NCI-H1417 (cell line): ENCODE measurements at places on chromosomes 1 and 21.
A peak's percentile ranks its signal among the peaks of the same experiment; 100 is the strongest.

DNA sequence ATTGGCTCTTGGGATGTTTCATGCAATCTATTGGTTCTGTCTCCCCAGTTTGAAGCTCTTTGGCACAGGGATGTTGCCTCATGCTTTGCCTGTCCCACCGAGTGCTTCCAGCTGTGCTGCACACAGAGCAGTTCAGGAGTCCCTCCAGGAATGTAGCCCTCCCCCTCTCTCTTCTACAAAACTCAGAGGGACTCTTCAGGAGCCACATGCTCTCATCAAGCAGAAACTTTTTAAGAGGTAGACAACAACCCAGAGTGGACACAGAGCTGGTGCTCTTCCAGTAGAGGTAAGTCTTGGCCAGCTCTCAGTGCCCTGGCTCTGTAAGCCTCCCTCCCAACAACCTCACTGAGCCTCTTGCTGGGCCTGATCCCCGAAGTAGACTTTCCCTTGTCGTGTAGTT lies 11.6 kb upstream of the ZNF697 start:
- no peak for DNase-seq

DNA sequence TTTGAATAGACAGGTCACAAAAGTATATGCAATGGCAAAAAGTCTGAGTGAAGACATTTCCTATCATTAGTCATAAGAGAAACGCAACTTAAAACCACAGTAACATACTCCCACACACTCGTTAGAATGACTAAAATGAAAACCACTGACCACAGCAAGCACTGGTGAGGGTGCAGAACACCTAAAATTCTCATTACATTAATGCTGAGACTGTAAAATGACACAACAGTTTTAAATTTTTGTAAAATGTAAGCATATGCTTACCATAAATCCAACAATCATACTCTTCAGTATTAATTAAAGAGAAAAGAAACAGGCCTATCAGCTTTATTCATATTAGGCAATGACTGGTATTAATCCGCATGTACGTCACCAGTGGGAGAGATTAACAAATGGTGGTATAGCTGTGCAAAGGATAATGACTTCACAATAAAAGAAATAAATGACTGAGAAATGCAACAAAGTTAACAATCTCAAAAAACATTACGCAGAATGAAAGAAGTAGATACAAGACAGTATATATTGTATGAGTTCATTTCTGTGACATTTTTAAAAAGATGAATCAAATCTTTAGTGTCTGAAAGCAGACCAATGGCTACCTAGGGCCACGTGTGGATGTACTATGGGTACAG lies 253.5 kb downstream of the AKT3 start:
- DNase-seq: no peak

DNA sequence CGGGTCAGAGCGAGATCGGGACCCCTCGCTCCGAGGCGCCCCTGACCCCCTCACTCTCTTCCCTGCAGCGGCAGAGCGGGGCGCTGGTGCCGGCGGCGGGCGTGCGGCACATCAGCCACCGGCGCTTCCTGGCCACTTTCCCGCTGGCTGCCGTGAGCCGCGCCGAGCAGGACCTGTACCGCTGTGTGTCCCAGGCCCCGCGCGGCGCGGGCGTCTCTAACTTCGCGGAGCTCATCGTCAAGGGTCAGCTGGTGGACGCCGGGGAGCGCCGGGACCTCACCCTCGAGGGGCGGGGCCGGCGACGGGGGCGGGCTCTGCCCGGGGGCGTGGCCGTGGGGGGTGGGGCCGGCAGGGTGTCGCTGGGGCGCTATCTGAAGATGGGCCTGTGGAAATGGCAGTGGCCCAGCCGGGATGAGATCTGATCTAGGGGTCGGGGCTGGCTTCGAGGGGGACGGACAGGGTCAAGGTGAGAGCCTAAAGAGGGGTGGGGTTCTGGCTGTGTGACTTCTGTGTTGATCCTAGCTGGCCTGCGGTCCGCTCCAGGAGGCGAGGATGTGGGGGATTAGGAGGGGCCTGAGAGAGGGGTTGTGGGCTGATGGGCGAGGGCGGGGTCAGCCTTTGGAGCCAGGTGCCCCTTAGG lies 23.6 kb downstream of the PTPRU start:
- DNase-seq: no peak

GRCh38 chr1:47104816-47105215 lies 32.4 kb upstream of the CYP4A22 start:
- DNase-seq: no peak

GRCh38 chr1:22207511-22208267 lies 64.8 kb upstream of the WNT4 start:
- DNase-seq: peak; percentile 57

- DNase-seq: no peak
Measured at GRCh38 chr1:100575406-100575805, 37.5 kb downstream of the GPR88 start.

- no peak for DNase-seq
Measured at GRCh38 chr21:35005560-35006224, 43.4 kb downstream of the RUNX1 start.

DNA sequence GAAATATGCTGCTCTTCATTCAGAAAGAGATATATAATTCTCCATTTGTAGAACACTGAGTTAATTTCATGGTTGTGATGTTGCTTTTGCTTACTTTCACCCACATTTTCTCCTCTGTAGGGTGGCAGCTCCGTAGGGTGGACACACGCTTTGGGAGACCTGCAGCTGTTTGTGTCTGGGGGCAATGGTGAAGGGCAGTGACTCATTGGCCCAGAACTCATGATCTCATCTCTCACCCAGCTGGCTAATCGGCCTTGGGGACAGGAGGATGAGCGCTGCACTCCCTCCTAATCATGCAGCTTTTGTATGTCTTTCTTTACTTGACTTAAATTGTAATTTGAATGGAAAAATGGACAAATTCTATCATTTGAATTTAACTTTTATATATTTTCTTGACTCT lies 9.6 kb downstream of the DISC1 start:
- no peak for DNase-seq

DNA sequence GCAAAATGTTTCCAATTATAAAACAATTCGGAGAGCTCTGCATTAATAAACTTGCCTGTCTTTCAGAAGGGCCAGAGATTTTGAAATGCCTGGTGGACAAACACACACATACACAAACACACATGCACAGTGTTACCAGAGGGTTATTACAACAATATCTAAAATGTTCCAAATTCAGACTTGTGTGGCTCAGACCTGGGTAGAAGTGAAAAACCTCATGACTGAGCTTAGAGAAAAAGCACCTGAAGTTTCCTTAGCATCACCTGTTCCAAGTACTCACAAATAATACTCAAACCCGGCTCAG lies 247.9 kb downstream of the FOXD2 start:
- no peak for DNase-seq

DNA sequence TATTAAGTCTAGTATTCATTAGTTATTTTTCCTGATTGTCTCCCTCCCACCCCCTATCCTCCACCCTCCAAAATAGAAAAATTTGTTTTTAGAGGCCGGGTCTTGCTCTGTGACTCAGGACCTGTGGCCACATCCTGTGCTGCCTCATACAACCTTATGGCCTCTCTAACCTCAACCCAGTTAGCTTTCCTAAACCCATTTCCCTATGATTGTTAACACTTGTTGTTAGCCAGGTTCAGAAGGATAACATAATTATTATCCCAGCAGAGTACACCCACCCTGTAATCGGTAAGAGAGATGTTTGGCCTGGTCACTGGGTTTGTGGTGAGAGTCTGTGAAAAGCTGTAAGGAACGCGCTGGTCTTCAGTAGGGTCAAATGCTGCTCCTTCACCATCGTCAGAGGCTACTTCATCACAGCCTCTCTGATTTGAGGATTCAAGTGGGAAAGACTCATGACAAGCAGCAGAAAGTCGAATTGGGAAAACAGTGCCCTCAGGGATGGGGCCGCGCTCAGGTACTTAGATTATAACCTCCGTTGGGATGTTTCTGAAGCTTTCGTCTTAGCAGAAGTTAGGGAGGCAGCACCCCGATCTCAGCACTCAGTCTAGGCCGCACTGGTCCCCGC lies 35.9 kb upstream of the HMGN1 start:
- no peak for DNase-seq

- DNase-seq: no peak
Measured at GRCh38 chr1:30012455-30013440, 710.6 kb downstream of the MATN1 start.

DNA sequence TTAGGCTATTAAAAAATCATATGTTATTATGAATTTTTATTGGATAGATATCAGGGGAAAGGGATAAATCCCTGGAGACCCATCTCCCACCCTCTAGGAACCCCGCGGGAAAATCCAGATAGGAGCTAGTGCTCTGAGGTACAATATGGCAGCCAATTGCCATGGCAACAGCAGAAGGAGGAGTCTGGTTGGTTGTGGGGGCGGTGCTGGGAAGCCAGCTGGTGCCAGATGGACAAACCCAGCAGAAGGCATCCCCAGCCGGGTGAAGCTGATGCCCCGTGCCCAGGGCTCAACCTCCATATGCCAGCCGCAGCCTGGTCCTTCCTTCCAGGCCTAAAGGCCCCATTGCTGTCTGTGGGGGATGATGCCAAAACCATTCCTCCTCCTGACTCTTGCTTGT lies 38.3 kb downstream of the RHBG start:
- DNase-seq: no peak

GRCh38 chr1:10682449-10683309 lies 113.8 kb downstream of the CASZ1 start:
- peak; percentile 77 for DNase-seq

- no peak for DNase-seq
Measured at GRCh38 chr21:42216726-42217572, 2.0 kb upstream of the ABCG1 start.

GRCh38 chr1:98931128-98931835 lies 73.4 kb downstream of the PLPPR5 start:
- DNase-seq: no peak

GRCh38 chr1:2914702-2915101 lies 106.6 kb upstream of the ACTRT2 start:
- DNase-seq: no peak

GRCh38 chr1:238606896-238607295 lies 716.2 kb upstream of the ZP4 start:
- DNase-seq: no peak

GRCh38 chr21:28781602-28782276 lies 210.9 kb downstream of the LTN1 start:
- peak; percentile 22 for DNase-seq

GRCh38 chr1:65820983-65821382 lies 28.3 kb downstream of the PDE4B start:
- DNase-seq: no peak

GRCh38 chr21:28148400-28149064 lies 844.1 kb downstream of the LTN1 start:
- DNase-seq: no peak

GRCh38 chr1:180211156-180211859 lies 18.8 kb upstream of the LHX4 start:
- no peak for DNase-seq

GRCh38 chr1:107058245-107059032 lies 2.0 kb downstream of the PRMT6 start:
- DNase-seq: peak; percentile 60

DNA sequence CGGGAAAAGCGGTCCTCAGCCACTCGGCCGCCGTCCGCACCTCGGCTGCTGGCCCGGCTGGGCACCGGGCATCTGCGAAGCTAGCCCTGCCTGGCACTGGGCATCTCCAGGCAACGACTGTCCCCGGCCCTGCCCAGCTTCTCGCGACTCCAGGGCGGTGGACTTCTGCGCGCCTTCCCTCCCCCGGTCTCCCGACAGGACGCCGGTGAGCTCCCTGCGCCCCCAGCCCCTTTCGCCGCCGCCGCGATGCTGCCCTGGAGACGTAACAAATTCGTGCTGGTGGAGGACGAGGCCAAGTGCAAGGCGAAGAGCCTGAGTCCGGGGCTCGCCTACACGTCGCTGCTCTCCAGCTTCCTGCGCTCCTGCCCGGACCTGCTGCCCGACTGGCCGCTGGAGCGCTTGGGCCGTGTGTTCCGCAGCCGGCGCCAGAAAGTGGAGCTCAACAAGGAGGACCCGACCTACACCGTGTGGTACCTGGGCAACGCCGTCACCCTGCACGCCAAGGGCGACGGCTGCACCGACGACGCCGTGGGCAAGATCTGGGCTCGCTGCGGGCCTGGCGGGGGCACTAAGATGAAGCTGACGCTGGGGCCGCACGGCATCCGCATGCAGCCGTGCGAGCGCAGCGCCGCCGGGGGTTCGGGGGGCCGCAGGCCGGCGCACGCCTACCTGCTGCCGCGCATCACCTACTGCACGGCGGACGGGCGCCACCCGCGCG lies 514 bp downstream of the FAM43B start:
- DNase-seq: peak; percentile 27

GRCh38 chr1:39996396-39997004 lies 41.6 kb downstream of the MFSD2A start:
- DNase-seq: no peak

DNA sequence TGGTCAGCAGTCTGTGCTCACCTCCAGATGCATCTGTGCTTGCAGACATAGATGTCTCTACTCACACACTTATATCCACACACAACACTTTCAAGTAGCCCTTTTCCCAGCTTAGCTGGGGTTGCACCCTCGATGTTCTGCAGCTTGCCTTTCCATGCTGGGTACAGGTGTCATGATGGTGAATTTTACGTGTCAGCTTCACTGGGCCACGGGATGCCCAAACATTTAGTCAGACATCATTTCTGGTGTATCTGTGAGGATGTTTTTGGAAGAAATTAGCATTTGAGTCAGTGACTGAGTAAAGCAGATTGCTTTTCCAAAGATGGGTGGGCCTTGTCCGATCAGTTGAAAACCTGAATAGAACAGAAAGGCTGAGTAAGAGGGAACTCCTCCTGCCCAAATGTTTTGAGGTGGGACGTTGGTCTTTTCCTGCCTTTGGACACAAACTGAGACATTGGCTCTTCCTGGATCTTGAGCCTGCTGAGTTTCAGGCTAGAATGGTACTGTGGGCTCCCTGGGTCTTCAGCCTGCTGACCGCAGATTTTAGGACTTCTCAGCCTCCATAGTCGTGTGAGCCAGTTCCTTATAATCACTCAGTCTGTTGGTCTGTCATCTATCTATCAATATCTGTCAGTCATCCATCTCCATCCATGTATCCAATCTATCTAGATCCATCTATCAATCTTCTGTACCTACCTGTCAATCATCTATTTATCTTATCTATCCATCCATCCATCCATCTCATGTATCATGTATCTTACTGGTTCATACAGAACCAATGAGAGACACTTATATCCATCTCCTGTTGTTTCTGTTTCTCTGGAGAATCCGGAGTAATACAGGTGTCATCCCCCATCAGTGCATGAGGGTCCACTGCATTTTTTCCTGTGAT lies 12.7 kb upstream of the OBSCN start:
- no peak for DNase-seq

GRCh38 chr1:182595641-182596240 lies 6.7 kb upstream of the RNASEL start:
- peak; percentile 75 for DNase-seq
